ENCODE measurements at places on chromosomes 3 and 15. TPM values are rescaled to one million over a fixed set of nuclear protein-coding genes. Genes with fewer than 3 reads are reported as not detected.

DNA sequence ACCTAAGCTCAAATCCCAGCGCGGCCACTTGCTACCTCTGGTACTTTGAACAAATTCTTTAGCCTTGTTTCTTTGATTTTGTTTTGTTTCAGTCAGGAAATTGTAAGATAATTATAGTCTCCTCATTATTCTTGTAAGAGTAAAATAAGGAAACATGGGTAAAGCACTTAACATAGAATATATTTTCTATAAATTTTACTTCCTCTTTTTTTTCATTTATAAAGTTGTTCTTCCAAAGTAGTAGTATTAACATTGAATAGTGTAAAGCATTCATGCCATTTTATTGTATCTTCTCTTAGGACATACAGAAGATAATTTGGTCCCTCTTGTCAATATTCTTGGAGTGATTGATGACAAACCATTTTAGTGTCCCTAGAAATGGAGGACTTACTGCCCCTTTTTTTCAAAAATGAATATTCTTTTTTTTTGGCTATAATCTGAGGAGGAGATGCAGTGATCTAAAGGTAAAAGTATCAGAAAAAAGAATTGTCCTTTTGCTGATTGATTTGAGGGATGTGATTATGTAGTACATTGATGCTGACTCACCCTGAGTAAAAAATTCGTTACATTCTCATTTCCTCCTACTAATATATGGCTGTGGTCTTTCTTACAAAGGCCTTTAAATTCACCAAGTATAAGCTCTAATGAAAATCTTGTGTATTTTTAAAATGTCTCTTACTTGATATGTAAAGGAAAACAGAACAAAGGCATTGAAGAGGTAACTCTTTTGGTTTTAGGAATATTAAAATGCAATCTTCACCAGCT lies 51.0 kb downstream of the ALCAM start:
- no peak for DNase-seq

DNA sequence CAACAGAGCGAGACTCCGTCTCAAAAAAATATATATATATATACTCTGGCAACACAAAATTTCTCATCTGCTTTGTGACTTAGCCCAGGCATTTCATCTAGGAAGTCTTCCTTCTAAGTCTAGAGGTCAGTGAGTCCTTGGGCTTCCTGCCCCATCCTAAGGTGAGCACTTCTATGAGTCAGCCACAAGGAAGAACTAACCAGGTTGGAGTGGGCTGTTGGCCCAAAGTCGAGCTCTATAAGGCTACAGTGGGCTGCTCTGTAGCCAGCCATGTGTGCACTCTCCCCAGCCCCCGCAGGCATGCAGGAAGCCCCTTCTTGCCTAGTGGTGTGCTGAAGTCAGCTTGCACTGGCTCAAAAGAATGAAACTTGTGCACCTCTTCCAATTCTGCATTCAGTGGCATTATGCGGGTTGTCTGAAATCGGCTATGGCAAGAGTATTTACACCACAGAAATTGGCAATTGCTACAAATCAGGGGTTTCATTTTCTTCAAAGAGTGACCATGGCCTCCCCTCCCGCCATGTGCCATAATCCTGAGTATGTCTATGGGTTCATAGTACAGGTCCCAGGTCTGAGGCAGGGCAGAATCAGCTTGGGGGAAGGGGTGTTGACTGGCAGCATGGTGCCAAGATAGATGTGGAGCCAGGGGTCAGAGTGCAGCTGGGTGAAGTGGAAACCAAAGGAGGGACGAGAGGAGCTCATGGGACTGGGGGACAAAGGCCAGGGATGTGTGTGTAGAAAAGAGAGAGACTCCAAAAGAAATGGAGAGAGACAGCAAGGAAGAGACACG lies 22.0 kb upstream of the LOXL1 start:
- no peak for DNase-seq

Gene GUCA1C
- total RNA-seq, result not detected

DNA sequence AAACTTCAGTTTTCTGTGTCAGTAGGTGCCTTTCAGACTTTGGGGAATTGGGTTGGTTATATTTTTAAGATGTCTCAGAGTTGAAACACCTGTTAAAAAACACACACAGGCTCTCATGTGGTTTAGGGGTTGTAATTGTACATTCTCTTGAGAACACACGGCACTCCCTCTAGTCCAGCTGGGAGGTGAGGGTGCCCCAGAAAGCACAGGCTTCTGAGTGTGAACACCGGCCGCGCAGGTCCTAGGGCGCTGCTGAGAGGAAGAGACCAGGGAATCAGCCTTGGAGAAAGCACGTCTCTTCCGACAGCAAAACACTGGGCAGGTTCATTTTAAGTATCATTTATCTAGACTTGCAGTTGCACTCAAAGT lies 68.0 kb upstream of the RPL35A start:
- no peak for DNase-seq

DNA sequence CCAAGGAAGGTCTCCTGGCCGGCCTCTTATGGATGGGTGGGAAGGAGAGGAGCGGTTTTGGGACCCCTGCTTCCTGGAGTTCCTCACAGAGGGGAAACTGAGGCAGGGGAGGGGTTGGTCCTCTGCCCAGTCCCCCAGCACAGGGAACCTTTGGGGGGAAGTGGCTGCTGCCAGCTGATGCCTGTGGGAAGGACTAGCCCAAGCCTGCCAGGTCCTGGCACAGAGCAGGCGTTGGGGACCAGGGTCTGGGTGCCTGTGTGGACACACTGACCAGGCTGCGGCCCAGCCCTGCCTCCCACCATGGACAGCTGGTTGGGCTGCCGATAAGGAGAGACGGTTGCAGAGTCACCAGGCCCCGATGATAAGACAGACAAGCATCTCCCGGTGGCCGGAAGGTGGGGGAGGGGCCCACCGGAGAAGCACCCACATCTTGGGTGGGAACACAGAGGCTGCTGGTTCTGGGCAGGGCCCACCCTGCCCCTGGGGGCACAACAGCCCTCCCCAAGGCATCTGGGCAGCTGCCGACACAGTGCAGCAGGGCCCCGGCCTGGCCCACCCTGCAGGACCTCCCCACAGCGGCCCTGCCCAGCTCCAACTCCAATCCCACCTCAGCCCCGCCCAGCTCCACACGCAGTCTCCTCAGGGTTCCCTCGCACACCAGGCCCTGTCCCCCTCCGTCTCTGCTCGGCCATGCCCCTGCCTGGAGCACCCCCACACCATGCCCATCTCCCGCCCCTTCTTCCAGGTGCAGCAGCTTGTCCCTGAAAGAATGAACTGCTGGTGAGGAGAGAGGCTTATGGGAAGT lies 50.7 kb downstream of the DNAJB8 start:
- no peak for DNase-seq

Gene LRTM1
- total RNA-seq, result not detected

- no peak for DNase-seq
Observed at GRCh38 chr15:86813892-86814291, 734.2 kb downstream of the AGBL1 start.

DNA sequence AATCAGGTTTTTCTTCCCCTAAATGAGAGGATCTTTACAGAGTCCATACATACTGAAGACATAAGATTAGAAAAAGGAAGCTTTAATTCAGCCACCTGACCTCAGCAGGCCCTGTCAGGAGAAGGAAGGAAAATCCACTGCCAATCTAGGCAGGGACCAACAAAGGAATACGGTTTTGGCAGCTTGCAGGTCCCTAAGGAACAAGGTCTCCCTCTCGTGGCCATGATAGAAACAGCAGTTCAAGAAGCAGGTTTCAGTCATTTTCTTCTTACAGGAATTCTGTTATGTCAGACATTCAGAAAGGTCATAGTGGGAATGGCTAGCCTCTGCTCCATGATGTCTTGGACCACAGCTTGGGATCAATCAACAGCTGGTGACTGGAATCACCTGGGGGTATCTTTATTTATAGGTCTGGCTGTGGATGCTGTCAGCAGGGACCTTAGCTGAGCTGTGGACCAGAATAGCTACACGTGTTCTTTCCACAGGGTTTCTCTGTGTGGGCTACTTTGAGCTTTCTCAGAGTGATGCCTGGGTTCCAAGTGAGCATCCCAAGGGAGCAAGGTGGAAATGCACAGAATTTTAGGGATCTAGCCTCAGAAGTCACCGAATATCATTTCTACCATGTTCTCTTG lies 9.4 kb upstream of the CMSS1 start:
- DNase-seq, result peak; percentile 62

DNA sequence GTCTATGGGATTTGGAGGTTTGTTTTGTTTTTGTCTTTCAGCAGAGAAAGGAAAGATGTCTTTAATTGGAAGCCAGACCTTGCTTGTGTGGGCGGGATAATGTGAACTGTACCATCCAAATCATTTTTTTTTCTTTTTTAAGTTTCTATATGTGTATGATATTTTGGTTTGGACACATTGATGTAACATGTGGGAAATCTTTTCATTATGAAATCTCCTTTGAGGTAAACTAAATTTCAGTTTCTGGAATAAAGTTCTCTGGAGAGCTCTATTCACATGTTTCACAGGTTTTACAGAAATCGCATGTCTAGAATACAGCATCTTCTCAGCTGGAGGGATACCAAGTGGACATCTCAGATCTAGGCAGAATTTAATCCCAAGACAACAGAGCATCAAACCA lies 451.5 kb upstream of the MDFIC2 start:
- DNase-seq, result no peak

Gene PLA2G4D
- total RNA-seq, result not detected

Gene UROC1
- not detected for total RNA-seq

GRCh38 chr15:75059607-75060006 lies 36.2 kb downstream of the PPCDC start:
- DNase-seq, result no peak

DNA sequence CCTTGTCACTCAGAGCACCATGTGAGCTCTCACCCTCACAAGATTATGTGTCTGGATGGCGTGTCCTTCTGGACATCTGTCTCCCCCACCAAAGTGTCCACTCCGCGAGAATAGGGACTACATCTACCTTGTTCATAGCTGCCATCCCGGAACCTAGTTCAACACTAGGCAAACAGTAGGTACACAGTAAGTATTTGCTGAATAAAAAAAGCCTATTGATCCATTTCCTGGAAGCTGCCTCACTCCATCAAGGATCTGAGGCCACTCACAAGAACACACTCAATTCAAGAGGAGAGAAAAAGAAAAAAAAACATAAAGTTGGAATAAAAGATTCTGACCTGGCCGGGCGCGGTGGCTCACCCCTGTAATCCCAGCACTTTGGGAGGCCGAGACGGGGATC lies 11.2 kb upstream of the ALAS1 start:
- no peak for DNase-seq

DNA sequence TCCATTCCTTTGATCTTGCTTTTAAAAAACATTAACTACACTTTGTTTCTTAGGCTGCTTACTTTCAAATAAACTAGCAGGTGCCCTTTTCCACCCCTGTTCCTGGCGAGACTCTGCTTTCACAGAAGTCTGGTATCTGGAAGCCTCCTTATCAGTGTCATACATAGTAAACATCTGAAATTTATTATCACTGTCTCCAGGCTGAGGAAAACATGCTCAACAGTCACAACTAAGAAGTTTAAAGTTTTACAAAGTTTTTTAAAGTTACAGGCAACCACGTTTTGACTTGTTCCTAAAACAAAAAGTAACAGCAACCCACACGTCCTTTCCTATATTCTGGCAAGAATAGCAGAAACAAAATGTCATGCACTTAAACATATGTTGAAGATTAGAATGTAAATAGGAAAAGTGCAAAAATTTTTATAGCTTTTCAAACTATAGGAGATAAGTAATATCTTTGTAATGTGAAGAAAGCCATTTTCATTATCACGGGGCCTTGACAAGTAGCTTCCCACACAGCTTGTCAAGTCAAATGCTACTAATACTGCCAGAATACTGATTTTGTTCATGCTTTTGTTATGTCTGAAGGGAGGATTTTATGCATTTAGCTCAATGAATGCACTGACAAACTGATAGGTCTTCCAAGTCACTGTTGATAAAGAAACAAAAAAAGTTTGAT lies 275.2 kb upstream of the KCNMB2 start:
- no peak for DNase-seq

DNA sequence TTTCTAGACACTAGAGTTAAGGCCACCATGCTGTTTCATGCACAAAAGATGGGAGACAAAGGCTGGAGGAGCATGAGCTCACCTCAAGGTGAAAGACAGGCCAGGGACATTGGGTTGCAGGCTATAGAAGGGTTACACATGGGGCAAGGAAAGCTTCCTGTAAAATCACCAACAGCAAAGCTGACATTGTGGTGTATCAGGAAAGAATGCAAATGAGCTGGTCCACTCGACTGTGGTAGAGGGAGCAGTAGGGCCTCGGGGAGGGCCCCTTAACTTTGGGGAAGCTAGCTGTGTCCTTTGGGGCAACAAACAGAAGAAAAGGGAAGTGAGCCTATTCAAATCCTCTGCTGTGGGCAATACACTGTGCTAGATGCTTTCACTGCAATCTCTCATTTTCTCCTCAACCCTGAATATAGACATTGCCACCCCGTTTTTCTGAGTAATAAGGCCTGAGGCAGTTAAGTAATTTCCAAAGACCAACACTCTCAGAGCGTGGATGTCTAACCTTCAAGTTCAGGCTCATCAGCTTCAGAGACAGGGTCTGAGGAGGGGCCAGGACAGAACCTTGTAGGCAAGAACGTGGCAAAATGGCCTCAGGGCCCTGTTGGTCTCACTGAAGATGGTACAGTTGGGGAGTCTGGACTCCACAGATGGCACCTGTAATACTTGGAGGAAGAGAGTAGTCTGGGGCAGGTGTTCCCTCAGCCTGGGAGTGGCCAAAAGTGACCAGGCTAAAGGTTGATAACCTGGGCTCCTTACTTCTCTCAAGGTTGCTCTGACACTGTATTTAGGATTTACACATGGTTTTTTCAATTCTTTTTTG lies 24.1 kb downstream of the CX3CR1 start:
- no peak for DNase-seq

DNA sequence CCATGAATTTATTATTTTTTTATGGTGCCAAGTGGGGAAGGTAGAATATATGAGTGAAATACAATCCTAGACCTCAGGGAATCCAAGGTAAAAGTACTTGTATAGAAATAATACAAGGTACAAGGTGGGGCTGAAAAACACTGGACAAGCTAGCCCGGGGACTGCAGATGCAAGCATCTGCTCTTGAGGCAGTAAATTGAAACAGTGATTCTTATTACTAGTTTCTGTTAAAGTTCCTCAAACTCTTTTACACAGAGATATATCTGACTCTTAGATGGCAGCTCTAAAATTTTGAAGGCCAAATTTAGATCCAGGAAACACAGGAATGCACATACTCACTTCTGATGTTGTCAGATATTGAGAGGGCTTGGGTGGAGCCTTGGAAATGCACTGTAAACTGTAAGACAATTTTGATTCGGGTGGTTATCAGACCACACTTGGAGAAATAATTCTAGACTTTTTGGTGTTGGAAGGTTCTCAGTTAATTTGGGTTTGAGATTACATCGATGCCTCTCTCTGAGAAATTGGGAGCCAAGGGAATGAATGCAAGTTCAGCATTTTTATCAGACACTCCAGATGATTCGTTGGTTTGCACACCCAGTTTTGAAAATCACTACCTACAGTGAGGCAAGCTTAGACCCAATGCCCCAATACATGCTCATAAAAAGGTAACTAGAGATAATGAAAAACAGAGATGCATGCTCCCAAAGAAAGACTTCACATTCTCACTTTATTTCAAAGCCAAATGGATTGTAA lies 7.3 kb downstream of the TP63 start:
- no peak for DNase-seq

Gene SETD2
- 48.8 TPM for total RNA-seq
